ENCODE measurements at places on chromosomes 5 and 9.
A peak's percentile ranks its signal among the peaks of the same experiment; 100 is the strongest.

DNA sequence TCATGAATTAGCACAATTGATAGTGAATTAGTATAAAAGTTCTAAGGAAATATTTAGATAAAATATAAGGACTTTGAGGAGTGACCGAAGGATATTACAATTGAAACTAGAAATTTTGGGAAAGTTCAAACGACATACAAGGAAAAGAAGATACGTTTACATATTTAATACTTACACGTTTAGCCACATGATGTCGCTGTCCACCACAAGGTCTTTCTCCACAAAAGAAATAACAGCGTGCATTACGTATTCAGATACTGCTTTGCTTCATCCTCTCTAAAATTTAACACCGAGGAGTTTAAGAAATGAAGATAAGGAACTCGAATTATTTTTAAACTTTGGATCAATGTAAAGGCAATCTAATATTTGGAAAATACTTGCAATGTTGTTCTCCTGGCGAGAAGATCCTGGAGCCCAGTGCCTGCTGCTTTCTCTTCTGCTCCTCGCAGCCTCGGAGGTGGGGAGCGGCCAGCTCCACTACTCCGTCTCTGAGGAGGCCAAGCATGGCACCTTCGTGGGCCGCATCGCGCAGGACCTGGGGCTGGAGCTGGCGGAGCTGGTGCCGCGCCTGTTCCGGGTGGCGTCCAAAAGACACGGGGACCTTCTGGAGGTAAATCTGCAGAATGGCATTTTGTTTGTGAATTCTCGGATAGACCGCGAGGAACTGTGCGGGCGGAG, at the start of gene PCDHA3:
Gene PCDHA3, plus strand, starts transcription at position 242 of the 678 bp plus-strand sequence.
- DNase-seq = no peak

GRCh38 chr5:32030222-32030621, 143.9 kb downstream of the GOLPH3 start:
- no peak for DNase-seq

- DNase-seq = no peak
Observed at GRCh38 chr9:28774433-28775235, 1201.4 kb upstream of the C9orf72 start.

- DNase-seq = no peak
Observed at GRCh38 chr5:5492087-5492933, 69.8 kb downstream of the ICE1 start.

- peak; percentile 59 for DNase-seq
Observed at GRCh38 chr9:5041390-5042115, 56.5 kb downstream of the JAK2 start.

DNA sequence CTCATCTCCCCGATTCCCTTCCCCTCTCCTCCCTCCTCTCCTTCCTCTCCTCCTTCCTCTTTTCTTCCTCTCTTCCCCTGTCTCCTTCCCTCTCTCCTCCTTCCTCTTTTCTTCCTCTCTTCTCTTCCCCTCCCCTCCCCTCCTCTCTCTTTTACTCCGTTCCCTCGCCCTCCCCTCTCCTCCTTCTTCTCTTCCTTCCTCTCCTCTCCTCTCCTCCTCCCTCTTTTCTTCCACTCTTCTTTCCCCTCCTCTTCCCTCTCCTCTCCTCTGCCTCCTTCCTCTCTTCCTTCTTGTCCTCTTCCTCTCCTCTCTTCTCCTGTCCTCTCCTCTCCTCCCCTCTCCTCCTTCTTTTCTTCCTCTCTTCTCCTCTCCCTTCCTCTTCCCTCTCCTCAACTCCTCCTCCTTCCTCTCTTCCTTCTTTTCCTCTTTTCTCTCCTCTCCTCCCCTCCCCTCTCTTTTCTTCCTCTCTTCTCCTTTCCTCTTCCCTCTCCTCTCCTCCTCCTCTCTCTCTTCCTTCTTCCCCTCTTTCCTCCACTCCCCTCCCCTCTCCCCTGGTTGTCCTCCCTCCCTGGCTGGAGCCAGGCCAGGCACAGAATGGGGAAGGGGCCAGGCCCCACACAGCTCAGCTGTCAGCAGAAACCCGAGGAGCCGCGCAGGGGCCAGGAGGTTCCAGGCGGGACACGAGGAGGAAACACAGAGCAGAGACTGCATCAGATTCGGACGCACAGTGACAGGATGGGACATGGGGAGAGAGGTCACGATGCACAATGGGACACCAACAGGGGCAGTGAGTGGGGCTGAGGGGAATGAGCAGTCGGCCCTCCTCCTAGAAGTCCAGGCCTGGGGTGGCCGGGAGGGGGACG, 48.0 kb downstream of the CAMK2A start:
- DNase-seq = no peak

DNA sequence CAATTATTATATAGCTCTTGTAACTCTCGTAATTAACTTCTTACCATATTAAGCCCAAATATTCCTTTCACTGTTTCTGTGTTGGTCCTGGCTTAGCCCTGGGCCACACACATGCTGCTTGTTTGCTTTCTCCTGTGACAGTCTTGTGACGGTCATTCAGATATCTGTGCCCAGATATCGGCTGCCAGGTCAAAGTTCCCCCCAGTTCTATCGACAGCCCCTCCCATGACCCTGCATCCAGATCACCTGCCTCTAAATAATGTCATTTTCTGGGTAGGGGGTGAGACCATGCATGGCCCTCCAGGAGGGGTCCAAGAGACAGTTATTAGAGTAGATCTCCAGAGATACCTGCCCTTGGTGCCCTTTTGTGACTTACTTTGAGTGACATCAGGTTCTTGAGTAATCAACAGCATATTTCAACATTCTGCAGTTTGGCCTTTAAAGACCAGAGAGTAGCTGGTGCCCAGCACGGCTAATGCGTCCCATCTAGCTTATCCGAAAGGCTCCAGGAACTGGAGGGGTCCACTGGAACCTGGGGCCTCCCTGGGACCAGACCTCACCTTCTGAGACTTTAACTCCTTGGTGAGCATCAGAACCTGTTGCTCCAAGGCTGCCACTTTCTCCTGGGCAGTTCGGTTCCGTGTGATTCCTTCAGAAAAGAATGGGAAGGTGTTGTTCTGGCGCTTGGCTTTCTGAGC, 26.9 kb downstream of the TBC1D2 start:
- DNase-seq = peak; percentile 41

Measured in coronary artery (tissue), 2 donors.